Activated CD4-positive, alpha-beta T cell treated with anti-CD3 and anti-CD28 coated beads for 24 hours (primary cell): ENCODE measurements at places on chromosomes 7 and 10.

GRCh38 chr7:68776326-68776725, 821.9 kb upstream of the AUTS2 start:
- no peak for DNase-seq

- DNase-seq: no peak
These were observed 102.1 kb downstream of the CRPPA start for GRCh38 chr7:16318989-16319915.

GRCh38 chr10:56035489-56035888, 325.6 kb downstream of the ZWINT start:
- DNase-seq: no peak

GRCh38 chr7:99021941-99022560, 121.9 kb downstream of the SMURF1 start:
- DNase-seq: no peak

- no peak for DNase-seq
These were observed 10.1 kb upstream of the OPN4 start for GRCh38 chr10:86644152-86644793.

- no peak for DNase-seq
These were observed 67.3 kb downstream of the PHYHIPL start for GRCh38 chr10:59243611-59244195.

DNA sequence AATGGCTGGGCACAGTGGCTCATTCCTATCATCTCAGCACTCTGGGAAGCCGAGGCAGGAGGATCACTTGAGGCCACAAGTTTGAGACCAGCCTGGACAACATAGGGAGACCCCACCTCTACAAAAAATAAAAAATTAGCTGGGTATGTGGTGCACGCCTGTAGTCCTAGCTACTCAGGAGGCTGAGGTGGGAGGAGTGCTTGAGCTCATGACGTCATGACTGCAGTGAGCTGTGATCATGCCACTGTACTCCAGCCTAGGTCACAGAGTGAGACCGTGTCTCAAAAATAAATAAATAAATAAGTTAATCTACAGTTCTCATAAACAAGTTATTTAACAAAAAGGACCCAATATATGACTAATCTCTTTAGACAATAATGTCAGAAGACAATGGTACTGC, 76.2 kb downstream of the TPK1 start:
- no peak for DNase-seq
